ENCODE measurements at places on chromosomes 12 and 14.

DNA sequence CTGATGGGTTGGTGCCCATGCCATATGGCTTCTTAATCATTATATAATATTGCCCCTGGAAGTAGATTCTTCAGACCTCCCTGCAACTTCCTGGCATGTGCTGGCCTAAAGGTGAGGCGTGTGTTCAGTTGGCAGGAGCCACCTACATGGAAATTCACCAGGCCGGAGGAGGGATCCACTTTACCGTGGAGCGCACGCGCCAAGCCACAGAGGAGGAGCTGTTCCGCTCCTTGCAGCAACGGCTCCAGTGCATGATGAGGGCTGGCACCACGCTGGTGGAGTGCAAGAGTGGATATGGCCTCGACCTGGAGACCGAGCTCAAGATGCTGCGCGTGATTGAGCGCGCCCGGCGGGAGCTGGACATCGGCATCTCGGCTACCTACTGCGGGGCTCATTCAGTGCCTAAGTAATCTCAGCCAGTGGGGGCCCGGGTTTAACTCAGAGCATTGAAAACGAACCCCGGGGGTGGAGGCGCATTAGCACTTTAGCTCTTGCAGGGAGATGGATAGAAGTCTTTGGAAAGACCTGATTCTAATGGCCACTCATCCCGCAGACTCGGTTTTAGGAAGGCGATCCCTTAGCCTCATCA is 13.5 kb downstream of the AMDHD1 start:
- DNase-seq = no peak

DNA sequence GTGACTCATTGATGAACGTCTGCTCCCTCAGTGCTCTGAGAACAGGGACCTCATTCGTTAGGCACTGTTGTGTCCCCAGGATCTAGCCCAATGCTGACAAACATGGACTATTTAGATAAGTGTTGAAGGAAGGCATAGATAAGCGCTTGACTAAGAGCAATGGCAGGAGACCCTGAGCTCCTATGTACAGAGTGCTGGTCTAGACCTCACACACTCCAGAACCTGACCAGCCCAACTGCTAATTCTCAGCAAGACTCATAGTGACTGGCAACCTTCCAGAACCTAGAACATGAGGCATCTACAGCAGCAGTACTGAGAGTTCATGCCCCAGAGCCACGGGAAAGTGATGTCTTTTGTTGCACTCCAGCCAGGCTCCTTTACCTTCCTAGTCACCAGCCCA is 69.2 kb downstream of the CRACR2A start:
- DNase-seq = no peak

GRCh38 chr14:21917699-21918436 is 244.2 kb upstream of the OR4E1 start:
- peak; percentile 77 for DNase-seq

GRCh38 chr12:66070378-66071120 is 60.0 kb downstream of the LLPH start:
- DNase-seq = no peak

DNA sequence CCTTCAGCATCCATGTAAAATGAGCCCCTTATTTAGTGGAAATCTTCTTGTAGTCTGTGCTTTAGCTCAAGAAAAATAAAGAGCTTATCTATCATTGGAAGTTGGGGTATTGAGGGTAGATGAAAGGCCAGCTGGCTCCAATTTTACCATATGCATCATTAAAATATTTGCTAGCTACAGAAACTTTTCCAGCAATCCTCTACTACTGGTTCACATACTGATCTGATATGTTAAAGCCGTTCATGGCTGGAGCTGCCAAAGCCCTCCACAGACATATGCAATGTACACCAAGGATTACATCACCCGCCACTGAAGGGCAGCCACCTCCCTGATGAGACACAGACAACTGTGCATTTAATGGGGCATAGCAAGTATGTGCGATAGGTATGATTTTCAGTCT is 1205.3 kb downstream of the GALC start:
- DNase-seq = no peak

- DNase-seq = no peak
These were observed 4.1 kb downstream of the OR10AD1 start for GRCh38 chr12:48198985-48199384.

DNA sequence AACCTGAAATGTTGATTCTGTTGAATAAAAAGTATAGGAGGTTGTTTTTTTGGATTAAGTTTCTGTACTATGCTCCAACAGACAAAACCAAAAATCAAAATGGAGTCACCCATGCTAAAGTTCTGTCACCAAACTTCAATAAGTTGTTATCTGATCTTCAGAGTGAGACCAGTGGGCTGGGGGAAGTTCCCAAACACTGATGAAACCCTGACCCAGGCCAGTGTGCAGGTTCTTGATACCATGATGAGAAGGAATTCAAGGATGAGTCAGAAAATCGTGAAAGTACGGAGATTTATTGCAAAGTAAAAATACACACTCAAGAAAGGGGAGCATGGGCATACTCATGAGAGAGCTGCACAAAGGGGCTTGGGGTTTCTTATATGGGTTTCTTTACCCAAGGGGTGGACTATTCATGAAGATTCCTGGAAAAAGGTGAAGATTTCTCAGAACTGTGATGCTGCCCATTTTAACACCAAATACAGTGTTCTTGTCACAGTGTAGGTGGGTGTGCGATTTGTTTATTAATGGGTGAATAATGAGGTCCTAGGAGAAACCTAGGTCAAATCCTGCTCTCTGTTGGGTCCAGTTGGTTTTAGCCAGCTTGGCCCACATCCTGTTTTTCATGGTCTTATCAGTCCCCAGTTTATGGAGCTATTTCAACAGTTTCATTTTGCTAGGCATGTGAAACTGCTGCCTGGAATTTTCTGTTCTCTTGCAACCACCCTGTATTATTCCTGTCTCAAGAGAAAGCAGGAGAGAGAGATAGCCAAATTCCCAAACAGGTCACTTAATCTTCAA is 27.5 kb upstream of the DENND5B start:
- DNase-seq = no peak

Data from CD4-positive, alpha-beta T cell treated with Interleukin-21 for 1 hour (primary cell).